NAMALWA (cell line): ENCODE measurements at places on chromosomes 2 and 18.

DNA sequence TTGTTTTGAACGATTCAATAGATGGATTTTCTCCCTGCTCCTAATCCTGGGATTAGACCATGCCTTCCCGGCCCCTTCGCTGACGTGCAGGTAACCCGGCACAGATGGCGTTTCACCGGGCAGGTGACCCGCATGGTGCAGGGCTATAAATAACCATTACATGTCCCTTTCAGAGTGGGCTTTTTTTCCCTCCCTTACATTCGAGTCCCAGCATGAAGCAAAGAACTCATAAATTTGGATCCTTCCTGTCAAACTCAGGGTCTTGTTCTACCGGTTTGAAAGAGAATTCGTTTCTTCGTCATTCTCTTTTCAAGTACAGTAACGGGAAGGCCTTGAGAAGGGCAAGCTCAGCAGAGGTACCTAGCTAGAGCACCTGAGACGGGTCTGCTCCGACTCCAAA, 46.1 kb downstream of the EDAR start:
- no peak for DNase-seq

- no peak for DNase-seq
Measured at GRCh38 chr2:101089419-101089818, 61.8 kb downstream of the TBC1D8 start.

GRCh38 chr2:44087036-44087713, 81.5 kb upstream of the PPM1B start:
- peak; percentile 86 for DNase-seq

- no peak for DNase-seq
Measured at GRCh38 chr2:38540580-38541286, 62.0 kb downstream of the HNRNPLL start.

DNA sequence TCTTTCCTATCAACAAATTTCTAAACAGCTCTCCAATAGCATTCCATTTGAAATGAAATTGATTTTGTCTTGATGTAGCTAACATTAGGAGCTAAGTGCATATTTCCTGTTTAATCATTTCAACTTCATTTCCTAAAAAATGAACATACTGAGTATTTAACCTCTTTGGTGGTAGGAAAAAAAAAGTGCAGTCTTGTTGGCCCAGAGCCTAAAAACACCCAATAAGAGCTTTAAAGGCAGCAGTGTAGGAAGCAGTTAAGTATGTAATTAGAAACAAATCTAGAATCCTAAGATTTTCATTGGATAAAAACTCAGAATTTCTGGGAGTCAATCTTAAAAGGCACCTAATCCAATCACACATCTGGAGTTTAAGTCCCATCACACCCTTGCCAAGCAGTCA, 71.0 kb upstream of the RBMS1 start:
- DNase-seq: no peak

- peak; percentile 59 for DNase-seq
Measured at GRCh38 chr2:118185210-118186109, 97.2 kb downstream of the INSIG2 start.

- no peak for DNase-seq
Measured at GRCh38 chr18:31723990-31724711, 36.5 kb downstream of the SLC25A52 start.

DNA sequence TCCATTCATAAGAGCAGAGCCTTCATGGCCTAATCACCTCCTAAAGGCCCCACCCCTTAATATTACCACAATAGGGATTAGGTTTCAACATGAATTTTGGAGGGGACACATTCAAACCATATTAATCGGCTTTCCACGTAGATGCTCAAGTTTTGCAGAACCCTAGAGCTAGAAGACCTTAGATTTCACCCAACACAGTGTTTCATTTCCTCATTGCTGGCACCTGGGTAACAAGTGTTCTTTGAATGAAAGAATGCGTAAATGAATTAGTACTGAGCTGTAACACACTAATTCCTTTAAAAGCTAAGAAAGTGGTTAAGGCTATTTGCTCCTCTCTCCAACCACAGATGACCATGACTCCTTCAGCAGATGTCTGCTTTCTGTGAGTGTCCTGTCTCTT, 252.5 kb downstream of the SMAD2 start:
- peak; percentile 6 for DNase-seq

DNA sequence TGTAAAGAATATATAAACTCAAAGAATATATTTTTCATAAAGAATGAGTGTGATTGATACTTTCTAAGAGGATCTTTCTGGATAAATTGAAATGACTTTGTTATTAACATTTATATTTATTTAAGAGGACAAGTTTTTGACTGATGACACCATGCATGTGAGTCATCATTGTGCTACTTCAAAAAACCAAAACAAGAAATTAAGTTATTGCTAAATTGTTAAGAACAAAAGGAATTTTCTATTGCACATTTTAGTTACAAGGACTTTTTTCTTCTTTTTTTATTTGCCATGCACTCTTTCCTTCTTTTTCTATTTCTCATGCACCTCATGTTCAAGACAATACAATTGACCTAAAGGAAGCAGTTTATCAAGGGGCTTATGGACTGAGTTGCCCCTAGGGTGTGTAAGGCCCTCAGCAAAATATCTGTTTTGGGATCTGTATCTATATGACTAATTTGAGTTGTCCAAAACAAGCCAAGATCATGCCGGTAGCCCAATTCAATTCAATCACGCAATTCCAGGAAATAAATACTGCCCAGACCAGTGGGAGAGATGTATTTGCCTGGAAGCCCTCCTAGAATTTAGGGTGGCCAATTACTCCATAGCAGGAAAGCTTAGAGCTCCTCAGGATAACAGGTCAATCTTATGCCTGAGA, 654.3 kb downstream of the METTL4 start:
- no peak for DNase-seq

DNA sequence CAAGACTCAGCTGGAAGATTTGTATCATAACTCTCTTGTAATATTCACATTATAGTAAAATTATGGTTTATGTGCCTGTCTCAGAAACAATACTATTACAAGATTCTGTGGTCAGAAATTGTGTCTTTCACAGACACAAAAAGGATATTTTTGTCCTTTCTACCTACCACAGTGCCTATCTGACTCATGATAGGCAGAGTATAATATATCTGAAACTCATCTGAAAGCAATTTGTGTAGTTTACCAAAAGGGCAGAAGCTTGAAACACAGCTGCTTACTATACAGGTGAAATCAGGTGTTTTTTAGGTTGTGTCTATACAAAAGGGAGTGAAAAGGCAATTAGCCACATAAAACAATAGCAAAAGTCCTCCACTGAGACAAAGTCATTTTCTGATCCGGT, 10.9 kb downstream of the TMEM200C start:
- DNase-seq: no peak

DNA sequence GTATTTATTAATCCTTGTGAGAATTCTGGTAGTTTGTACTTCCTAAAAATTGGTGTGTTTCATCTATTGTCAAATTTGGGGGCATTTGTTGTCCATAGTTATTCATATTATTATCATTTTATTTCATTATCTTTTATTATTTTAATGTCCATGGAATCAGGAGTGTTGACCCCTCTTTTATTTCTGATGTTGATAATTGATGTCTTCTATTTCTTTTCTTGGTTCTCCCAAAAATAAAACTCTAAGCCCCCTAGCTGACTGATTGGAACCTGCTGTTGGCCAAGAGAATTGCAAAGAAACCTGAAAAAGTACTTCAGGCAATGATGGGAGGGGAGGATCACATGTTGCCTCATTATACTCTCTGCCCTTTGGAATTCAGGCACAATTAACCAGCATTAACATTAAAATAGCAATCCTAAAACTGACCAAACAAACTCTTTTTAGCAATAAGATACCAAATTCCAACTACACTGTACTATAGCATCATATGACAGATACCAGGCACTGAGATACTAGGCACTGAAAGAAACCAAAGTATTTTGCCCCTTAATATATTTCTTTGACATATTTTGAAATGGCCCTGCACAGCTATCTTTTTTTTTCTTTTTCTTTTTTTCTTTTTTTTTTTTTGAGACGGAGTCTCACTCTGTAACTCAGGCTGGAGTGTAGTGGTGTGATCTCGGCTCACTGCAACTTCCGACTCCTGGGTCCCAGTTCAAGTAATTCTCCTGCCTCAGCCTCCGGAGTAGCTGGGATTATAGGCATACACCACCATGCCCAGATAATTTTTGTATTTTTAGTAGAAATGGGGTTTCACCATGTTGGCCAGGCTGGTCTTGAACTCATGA, 1097.2 kb upstream of the CNTNAP5 start:
- DNase-seq: no peak

DNA sequence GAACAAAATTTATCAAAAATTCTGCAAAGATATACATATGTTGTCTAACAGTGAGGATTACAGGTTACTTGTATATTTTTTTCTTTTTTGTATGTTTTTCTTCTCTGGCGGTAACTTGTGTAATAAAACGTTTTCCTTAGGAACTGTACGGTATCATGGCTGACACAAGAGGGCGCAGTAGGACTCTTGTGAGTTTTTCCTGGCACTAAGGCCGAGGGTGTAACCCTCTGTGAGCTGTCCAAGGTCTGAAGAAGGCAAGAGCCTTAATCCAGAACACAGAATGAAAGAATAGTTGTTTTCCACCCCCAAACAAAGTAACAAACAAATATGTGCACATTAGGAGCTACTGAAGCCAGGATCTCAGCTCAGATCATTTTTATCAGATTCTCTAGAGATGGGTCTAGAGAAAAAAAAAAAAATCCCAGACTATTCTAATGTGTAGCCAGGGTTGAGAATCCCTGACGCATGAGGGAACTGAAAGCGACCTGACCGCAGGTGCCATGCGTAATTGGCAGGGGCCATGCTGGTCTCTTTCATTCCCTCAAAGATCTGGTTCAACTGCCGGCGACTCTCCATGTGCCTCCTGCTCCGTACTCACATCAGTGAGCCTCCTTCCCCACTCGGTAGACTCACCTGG, 27.0 kb downstream of the TMEM200C start:
- peak; percentile 78 for DNase-seq

- no peak for DNase-seq
Measured at GRCh38 chr2:19550750-19551149, 192.3 kb upstream of the OSR1 start.

GRCh38 chr2:33812707-33813106, 213.6 kb upstream of the FAM98A start:
- no peak for DNase-seq

GRCh38 chr2:23587341-23587880, 202.4 kb downstream of the KLHL29 start:
- DNase-seq: no peak

DNA sequence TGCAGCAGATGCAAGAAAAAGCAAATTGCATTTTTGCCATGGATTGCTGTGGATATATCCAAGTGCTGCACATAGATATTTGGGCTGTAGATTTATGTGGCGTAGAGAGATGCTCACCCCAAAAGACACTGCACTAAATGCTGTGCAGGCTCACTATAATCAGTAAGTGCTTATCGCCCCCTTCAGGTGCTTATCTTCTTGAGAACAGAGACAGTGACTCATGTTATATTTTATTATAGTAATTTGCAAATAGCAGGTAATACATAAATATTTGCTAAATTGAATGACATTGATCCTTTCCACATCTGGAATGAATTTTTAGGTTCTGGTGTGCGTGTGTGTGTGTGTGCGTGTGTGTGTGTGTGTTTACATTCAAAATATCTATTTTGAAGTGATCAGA, 36.8 kb upstream of the PLEKHM3 start:
- DNase-seq: peak; percentile 69

- no peak for DNase-seq
Measured at GRCh38 chr2:28463893-28464292, 32.0 kb upstream of the PLB1 start.
